ENCODE measurements at places on chromosomes 5 and 9.
A peak's percentile ranks its signal among the peaks of the same experiment; 100 is the strongest.

DNA sequence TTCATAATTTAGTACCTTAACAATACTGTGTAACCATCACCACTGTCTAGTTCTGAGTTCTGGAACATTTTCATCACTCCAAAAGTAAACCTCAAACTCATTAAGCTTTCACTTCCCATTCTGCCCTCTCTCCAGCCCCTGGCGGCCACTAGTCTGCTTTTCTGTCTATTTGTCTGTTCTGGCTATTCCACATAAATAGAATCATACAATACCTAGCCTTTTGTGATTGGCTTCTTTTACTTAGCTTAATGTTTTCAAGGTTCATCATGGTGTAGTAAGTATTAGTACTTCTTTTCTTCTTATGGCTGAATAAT lies 138.7 kb downstream of the RAPGEF6 start:
- no peak for DNase-seq

DNA sequence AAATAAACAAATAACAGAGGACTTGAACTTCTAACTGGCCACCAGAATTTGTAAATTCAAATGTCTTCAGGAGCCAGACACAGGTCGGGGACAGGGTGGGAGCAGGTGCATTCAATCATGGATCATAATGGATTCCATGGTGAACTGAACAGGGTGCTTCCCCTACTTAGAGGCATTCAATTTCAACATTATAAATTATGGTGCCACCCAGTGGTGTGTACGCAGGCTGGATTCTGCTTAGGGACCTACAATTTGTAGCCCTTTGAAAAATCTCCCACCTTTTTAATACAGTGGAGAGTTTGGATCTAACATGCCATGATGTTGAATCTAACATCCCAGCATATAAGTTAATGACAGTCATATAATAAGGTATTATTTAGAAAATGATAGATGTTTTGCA lies 22.3 kb downstream of the KLF9 start:
- DNase-seq = peak; percentile 11

DNA sequence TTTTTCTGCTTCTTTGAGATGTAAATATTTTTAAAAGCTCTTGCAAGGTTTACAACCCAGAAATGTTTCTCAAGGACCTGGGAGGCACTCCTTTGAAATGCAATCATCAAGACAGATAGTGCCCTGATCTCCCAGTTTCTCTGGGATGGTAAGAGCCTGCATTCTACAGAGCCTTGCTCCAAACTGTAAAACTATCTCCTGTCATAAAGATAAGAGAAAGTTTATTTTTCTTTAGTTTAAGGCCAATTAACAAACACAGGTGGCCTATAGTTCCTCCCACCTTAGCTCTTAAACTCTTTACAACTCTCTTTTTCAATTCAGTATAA lies 1231.1 kb upstream of the NUDT12 start:
- DNase-seq = no peak

GRCh38 chr9:28121366-28121765 lies 548.1 kb upstream of the C9orf72 start:
- DNase-seq = peak; percentile 62

DNA sequence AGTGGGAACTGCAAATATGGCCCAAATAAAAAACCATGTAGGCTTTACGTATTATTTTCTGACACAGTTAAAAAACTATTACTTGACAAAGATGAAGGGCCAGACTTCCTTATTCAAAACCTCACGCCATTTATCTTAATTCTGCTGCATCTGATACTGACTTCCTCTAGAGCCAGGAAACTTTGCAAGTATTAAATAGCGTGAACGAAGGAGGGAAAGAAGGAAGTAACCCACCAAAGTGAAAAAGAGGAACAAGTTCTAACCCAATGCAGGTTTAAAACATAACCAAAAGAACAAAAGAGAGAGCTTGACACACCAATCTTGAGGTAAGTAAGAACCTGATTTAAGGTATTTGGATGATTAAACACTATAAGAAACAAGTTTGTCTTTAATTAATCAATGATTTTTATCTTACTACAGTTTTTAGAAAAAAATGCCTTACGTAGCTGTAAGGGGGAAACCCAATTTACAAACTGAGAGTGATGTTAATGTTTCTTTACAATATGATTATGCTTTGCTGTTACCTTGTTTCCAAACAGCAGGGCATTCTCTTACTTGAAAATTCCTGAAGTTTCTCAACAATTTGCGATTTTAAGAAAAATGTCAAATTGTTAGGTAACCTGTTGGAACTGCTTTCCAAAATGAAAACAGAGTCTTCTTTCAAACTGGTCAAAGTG lies at the start of gene GAPT:
TSS of gene GAPT (plus strand) at position 220 of the 677 bp plus-strand sequence. CDS start 3,102 bp downstream, outside the sequence.
- no peak for DNase-seq

- DNase-seq = no peak
Observed at GRCh38 chr9:111069183-111069582, 30.9 kb upstream of the LPAR1 start.

DNA sequence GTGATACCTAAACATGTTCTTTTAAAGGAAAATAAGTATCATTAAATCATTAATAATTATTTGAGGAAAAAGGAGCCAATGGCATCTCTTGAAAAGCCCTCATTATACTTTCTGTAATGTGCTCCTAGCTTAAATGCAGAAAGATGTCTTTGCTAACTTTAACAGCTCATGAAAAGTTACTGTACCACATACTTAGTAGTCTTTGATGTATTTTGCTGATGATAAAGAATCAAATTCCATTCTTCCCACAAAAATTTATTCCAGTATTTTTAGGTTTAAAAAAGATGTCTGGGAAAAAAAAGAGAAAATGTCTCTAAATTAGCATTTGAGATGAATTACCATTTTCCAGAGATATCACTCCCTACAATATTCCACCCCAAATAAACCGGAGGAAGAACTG lies 112.5 kb downstream of the PPP2R2B start:
- DNase-seq = no peak

All from COR-L47 (cell line).